Stimulated activated CD8-positive, alpha-beta memory T cell treated with anti-CD3 and anti-CD28 coated beads, Interleukin-7, amount 100 ng/mL, for 4 hours (primary cell): ENCODE measurements at places on chromosomes 5 and 9.
A peak's percentile ranks its signal among the peaks of the same experiment; 100 is the strongest.

DNA sequence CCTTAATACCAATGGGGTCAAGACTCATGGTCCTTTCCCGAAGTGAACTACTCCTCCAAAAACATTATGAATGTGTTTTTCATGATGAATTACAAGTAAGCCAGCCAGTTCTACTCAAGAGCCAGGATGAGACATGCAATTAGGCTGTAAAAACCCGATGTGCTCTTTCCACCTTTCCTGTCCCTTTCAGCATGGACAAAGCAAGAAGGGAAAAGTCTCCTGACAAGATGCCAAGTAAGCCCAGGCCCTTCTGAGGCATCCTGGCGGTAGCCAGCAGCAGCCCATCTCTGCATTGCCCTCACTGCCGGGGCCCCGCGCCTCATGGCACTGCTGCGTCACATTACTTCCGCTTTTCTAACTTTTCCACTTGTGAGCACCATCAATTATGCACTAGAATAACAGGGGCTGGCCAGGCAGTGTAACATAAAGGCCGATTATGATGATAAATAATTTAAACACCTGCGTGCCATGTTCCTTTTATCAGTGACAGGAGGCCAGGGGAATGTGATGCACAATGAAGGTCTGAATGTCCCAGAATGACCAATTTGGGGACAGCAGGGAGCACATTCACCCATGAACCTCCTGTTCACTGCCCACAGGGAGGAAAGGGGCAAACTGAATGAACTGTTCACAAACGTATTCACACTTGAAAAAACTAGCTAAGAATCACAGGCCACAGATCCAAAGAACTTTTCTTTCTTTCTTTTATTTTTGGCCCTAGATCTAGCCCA lies 37.4 kb downstream of the EFNA5 start:
- no peak for DNase-seq

DNA sequence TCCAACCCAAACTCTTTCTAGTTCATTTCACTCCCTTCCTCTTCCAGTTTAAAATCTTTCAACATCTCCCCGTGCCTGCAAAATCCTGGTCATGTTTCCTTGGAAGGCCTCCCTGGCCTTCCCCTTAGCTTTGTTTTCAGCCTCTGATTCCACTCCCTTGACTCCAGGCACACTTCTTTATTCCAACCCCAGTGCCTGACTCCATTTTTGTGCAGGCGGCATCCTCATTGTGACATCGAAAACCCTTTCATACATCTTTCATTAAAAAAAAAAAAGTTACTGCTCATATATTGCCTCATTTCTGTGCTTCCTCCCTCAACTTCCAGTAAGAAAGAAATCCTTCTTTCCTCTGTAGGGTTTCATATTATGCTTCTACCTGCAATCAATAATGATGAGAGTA lies 7.1 kb upstream of the TNFSF8 start:
- DNase-seq, result no peak

GRCh38 chr9:18893046-18893445 lies 140.0 kb downstream of the SAXO1 start:
- DNase-seq, result no peak

DNA sequence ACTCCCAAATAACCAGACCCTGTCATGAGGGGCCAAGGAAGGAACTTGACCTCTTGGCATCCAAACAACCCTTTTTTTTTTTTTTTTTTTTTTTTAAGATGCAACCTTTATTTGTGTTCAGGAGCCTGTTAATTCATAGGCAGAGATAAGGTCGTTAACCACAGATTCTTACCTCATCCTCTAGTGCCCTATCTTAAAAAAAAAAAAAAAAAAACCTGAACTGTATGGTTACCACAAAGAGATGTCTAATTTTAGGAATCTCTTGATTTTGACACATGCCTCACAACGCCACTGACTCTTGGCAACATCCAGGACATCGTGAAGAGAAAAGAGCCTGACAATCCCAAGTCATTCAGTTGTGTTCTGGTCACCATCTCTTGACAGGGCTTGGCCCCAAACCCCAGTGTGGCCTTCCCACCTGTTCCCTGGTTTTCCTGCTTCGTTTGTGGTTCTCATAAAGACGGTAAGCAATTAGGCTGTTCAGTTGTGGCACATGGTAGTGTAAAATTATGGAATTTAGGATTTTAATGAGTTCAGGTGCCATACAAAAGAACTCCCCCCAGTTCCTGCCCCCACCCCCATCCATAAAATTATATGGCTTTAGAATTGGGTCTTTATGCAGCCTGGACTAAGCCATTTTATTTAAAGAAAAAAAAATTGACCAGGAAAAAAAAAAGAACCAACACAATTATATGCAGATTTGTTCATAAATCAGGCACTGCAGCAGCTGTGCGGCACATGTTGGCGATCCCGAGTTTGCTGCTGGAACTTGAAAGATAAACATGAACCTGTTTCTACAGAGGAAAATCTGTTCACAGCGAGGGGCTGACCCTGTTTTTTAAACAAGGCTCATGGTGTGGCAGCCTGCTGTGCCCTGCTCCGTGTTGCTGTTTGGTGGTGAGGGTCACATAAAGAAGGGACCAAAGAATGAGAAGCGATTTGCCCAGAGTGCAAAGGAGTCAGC lies 267.8 kb upstream of the CLINT1 start:
- DNase-seq, result no peak

GRCh38 chr5:142758062-142758795 lies 11.9 kb upstream of the ARHGAP26 start:
- no peak for DNase-seq

DNA sequence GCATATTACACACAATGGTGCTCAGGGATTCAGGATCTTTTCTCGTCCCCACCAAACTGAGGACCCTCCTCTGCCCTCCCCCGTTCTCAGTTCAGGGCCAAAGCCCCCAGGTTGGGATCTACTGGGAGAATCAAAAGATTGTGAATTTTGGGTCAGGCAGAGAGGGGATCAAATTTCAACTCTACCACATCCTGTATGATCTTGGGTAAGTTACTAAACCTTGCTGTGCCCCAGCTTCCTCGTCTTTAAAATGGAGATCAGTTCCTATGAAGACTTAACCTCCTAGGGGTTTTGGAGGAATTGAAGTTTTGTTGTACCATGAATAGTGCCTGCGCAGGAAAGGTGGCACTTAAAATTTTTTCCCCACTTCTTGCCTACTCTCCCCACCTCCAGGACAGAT lies 62.4 kb downstream of the RAI14 start:
- DNase-seq, result no peak

GRCh38 chr5:103356350-103357091 lies 98.0 kb downstream of the MACIR start:
- DNase-seq, result no peak

DNA sequence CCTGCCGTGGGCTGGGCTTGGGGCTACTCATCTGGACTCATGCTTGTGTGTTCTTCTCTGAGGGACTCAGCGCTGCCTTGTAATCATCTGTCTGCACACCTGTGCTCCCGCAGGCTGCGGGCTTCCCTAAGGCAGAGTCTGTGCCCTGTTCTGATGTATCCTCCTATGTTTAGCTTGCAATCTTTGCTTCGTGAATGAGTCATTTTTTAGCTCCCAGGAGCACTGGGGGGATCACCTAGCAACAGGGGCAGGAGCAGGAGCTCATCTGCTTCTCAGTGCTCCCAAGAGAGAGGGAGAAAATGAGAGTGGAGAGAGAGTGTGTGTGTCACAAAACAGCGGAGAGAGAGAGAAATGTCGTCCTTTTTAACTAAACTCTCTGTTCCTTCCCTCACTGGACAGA lies 202.4 kb upstream of the ZNF618 start:
- DNase-seq, result no peak

DNA sequence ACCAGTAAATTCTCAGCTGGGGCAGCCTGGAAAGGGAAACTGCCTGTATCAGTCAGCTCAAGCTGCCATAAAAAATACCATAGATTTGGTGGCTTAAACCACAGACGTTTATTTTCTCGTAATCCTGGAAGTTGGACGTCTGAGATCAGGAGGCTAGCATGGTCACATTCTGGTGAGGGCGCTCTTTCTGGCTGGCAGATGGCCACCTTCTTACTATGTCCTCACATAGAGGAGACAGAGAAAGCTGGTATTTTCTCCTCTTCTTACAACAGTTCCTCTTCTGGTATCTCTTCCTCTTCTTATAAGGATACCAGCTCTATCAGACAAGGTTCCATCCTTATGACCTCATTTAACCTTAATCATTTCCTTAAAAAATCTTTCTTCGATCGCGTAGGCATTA lies 50.5 kb upstream of the RFX3 start:
- no peak for DNase-seq

DNA sequence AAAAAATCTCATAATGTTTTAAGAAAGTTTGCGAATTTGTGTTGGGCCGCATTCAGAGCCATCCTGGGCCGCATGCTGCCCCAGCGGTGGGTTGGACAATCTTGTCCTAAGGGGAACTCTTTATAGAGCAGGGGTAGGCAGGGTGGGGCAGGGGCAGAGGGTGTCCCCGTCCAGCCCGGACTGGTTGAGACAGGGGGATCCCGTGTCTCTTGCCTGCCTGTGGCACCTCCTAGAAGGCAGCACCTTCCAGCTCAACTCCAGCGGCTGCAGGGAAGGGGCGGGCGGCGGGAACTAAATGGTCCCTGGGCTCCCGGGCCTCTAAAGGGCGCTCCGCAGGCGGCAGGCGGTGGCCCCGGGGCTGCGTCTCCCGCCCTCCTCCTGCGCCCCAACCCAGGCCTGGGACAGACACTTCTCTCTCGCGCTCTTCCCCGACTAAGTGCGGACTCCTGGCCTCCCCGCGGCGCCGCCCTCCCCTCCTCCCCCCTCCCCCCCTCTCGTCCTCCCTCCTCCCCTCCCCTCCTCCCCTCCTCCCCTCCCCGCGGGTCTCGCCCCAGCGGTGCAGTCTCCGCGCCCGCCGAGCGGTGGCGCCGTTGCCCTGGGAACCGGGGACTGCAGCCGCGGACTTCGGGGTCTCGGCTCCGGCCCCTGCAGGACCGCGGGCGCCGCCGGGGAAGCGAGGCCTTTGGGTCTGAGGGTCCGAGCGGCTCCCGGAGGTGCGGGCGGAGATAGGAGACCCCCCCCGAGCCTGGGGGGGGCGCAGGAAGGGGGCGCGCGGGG lies 132.6 kb downstream of the MRPL36 start:
- DNase-seq, result peak; percentile 17

DNA sequence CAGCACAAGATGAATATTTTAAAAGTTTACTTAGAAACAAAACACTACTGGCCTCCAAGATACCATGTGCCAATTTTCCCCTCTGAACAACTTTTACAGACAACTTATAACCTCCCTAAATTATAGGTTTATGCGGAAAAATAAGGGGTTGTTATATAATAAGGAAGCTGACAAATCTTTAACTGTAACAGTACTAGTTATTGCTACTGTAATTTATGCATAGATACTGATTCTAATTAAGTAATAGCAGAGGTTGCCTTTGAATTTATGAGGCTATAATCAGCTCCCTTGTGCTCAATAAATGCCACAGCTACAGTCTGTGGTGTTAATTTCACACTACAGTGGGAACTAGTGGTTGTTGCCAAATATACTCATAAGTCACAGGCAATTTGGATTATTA lies 291.3 kb upstream of the PCSK5 start:
- no peak for DNase-seq

DNA sequence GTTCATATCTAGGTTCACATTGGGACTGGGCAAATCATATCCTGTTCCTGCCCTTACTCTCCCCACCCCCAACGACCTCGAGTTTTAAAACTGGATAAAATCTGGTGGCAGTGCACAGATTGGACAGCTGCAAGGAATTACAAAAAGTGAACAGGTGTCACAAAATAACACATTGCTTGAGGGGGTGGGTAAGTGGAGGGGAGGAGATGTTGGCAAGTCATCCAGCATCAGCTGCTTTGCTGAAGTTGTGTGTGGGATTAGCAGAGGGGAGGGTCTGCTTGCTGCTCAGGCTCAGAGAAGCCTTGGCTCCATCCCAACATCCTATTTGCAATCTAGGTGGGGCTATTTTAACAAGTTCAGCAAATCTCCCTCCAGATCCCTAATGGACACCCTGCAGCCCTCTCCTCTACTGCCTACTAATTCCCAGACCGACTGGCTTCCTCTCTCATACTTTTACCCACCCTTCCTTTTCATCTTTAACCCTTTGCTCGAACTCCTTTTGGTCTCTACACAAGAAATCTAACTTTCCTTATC lies 39.8 kb upstream of the SLC24A2 start:
- no peak for DNase-seq

- no peak for DNase-seq
These were observed 29.8 kb downstream of the TARS1 start for GRCh38 chr5:33470544-33470943.

DNA sequence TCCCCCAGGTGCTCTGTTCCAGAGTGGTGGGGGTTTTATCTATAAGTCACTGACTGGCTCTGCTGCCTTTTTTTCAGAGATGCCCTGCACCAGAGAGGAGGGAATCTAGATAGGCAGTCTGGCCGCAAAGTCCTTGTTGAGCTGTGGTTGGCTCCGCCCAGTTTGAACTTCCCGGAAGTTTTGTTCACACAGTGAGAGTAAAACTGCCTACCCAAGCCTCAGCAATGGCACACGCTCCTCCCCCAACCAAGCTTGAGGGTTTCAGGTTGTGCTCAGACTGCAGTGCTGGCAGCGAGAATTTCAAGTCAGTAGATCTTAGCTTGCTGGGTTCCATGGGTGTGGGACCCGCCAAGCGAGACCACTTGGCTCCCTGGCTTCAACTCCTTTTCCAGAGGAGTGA lies 1428.6 kb downstream of the MAT2B start:
- DNase-seq, result no peak

DNA sequence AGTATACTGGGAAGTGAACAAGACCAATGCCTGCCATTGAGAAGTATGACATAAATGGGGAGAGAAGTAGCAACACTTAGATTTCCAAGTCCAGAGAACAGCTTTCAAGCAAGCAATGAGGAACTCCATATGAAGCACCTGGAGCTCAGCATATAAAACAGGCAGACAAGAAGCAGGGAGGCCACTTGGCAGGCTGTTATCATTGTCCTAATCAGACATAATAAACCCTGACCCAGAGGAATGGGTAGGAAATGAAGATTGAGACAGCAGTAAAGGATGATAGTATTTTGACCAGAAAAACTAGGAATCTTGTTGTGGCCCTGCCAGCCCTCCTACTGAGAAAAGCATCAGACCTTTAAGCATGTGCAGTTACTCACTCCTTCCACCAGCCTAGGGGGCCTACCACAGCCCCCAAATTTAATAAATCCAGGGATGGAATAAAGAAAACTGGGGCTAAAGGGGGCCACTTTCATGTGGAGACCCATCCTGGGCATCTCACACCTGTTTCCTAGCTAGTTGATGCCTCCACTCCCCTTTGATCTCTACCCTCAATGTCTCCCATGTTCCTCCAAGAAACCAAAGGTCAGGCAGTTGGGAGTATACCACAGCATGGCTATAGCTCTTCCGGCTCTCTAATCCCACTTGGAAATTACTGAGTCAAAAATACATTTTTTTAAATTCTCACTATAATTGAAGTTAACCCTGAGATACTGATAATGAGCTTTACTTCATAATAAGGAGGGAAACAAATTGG lies 135.1 kb downstream of the SIL1 start:
- no peak for DNase-seq

DNA sequence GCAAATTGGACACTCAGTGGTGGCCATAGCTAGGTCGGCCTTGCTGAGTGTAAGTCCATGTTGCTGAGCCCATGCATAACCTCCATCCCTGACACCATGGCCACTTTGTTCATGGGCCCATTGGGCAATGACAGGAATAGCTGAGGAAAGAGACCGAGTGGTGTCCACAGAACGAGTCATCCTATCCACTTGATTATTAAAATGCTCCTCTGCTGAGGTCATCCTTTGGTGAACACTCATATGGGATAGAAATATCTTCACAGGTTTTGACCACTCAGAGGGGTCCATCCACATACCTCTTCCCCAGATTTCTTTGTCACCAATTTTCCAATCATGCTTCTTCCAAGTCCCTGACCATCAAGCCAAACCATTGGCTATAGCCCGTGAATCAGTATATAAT lies 63.6 kb downstream of the PPIC start:
- DNase-seq, result no peak

GRCh38 chr9:79256691-79257213 lies 315.0 kb upstream of the TLE4 start:
- DNase-seq, result no peak
